Stimulated activated CD4-positive, alpha-beta T cell treated with anti-CD3 and anti-CD28 coated beads, Interleukin-1b, Interleukin-23, amount 100 ng/mL, for 1 hour (primary cell): ENCODE measurements at places on chromosomes 1 and 21.

DNA sequence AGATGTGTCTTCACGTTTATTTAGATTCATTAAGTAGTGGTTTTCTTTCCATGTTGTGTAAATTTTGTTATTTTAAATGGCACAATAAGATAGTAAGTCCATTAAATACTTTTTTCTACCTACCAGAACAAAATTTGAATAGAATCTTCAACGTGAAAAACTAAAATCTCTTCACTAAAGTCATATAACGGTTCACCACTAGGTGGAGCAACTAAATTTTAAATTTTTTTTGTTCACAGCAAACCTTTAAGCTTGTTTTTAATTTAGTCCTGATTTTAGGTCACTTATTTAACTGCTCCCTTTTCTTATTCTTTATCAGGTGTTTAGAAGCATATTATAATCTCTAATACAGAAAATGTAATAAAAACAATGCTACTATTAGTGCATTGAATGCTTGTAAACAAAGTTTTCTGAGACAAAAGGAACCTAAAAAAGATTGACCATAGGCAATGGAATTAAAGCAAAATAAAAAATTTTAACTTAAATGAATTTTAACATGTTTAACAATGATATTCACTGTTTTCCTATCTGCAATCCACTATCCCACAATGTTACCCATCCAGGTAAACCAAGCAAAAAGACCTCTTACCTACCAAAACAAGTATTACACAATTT, 28.3 kb upstream of the PKN2 start:
- no peak for DNase-seq

- peak; percentile 15 for DNase-seq
Measured at GRCh38 chr1:67307251-67308060, at the start of gene IL12RB2. Gene IL12RB2 (plus strand): TSS chr1:67307873. CDS start chr1:67320369, 12,496 bp downstream.

DNA sequence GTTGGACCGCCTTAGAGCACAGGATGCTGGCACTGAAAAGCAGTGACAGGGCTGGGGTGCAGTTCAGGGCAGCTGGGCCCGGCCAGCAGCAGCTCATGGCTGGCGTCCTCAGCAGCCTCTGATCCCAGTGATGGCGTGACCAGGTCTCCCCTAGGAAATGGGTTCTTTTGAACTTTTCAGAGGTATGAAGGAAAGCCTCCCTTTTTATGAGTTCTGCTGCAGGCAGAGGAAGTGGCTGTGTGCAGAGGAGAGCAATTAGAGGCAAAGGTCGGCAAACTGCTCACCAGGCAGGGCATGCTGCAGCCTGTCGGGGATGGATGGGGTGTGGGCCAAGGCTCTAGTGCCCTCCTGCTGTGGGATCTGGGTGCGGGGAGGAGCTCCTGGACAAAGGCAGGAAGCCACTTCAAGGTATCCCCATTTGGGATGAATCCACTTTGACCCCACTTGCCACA, 45.6 kb upstream of the RAB4A start:
- DNase-seq: no peak

- DNase-seq: no peak
Measured at GRCh38 chr21:16113052-16113715, 383.4 kb downstream of the USP25 start.

- no peak for DNase-seq
Measured at GRCh38 chr1:170284951-170285350, 139.2 kb downstream of the NTMT2 start.

DNA sequence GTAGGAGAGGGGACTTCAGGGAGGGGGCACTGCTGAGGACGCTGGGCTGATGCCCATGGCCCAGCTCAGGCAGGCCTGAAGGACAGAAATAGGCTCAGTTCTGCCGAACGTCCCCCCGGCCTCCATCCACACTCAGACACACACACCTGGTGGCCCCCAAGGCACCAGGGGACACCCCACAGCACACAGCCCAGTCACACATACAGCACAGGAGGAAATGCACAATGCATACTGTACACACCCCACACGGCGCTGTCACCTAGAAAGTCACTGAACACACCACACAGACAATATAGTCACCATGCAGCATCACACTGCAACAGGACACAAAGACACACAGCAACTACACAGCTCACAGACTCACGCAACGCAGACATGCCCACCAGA, 562 bp downstream of the SYTL1 start:
- DNase-seq: no peak

GRCh38 chr1:41444246-41444645, 40.2 kb downstream of the EDN2 start:
- no peak for DNase-seq

GRCh38 chr1:228894442-228894989, 159.2 kb downstream of the RHOU start:
- no peak for DNase-seq

GRCh38 chr1:15272009-15272781, 25.2 kb downstream of the FHAD1 start:
- DNase-seq: peak; percentile 10

DNA sequence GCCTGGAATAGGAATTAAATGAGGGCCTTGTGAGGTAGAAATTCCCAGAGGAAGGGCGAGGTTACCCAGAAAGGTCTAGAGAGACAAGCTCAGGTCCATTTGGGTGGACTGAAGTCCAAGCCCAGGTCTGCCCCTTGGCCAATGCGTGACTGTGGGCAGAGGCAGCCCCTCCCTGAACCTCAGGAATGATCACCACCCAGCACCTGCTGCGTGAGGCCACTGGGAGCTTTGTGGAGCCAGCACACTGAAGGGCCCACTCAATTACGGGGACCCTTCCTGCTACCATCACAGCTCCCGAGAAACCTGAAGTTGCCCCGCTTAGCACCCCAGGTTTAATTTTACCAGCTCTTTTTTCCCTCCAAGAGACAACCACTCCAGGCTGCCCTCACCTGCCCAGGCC, 6.5 kb upstream of the MATN1 start:
- no peak for DNase-seq

- DNase-seq: no peak
Measured at GRCh38 chr1:85449356-85449755, 15.6 kb downstream of the DDAH1 start.

GRCh38 chr1:1677718-1678580, 14.6 kb downstream of the SLC35E2B start:
- DNase-seq: no peak

GRCh38 chr1:70874818-70875217, 172.8 kb downstream of the PTGER3 start:
- DNase-seq: no peak

GRCh38 chr1:201468844-201469644, at the start of gene PHLDA3:
Gene PHLDA3 (minus strand): TSS chr1:201469188. CDS start chr1:201468786, 402 bp downstream.
- no peak for DNase-seq

DNA sequence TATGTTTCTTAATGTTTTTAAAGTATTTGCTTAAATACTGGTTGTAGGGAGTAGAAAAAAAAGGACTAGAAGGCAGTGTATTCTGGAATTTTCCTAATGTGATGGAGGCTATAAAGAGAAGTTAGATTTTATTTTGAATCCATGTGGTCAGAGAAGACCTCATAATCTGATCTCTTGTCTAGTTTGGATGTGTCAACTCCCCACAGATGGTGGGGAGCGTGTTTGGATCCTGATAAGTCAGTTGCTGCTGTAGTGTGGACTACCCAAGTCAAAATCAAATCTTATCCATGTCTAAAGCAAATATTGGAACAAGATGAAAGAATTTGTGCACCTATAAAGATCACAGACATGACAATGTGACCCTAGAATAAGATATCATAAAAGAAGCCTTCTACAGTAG, 918.0 kb downstream of the LTN1 start:
- no peak for DNase-seq

DNA sequence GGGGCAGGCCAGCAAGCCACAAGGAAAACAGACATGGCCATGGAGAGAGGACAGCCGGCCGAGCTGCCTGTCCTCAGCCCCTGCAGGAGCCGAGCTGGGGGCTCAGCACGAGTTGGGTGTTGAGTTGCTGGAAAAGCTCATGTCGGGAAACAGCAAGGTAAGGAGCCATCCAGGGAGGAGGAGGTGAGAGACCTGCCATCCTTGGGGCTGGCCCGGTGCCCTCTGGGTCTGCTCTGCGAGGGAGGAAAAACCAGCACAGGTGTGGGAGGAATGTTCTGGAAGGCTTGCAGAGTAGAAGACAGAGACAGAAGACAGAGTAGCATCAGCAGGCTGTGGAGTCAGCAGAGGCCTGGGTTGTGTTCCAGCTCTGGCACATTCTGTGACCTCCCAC, 548.8 kb downstream of the PTPRU start:
- DNase-seq: no peak

- no peak for DNase-seq
Measured at GRCh38 chr1:113282893-113283285, 107.4 kb upstream of the MAGI3 start.

DNA sequence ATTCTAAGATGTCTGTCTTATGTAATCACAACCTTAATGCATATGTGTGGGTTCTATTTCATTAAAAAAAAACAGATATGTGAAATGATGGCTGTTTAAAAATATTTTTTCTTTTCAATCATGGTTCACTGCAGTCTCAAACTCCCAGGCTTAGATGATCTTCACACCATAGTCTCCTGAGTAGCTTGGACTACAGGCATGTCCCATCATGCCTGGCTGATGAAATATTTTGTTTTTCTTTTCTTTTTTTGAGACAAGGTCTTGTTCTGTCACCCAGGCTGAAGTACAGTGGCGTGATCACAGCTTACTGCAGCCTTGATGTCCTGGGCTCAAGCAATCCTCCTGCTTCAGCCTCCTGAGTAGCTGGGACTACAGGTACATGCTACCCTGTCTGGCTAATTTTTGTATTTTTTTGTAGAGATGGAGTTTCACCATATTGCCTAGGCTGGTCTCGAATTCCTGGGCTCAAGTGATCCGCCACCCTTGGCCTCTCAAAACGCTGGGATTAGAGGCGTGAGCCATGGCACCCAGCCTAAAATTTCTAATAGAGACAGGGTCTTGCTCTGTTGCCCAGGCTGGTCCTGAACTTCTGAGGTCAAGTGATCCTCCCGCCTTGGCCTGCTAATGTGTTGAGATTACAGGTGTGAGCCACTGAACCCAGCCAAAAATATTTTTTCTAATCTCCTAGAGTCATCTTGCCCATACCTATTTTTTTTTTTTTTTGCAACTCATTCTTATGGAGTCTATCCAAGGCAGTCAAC, 67.6 kb downstream of the GIPC2 start:
- DNase-seq: no peak

GRCh38 chr1:85818371-85818770, 110.1 kb upstream of the ZNHIT6 start:
- DNase-seq: no peak

GRCh38 chr1:11848373-11848700, 754 bp upstream of the NPPA start:
- no peak for DNase-seq

DNA sequence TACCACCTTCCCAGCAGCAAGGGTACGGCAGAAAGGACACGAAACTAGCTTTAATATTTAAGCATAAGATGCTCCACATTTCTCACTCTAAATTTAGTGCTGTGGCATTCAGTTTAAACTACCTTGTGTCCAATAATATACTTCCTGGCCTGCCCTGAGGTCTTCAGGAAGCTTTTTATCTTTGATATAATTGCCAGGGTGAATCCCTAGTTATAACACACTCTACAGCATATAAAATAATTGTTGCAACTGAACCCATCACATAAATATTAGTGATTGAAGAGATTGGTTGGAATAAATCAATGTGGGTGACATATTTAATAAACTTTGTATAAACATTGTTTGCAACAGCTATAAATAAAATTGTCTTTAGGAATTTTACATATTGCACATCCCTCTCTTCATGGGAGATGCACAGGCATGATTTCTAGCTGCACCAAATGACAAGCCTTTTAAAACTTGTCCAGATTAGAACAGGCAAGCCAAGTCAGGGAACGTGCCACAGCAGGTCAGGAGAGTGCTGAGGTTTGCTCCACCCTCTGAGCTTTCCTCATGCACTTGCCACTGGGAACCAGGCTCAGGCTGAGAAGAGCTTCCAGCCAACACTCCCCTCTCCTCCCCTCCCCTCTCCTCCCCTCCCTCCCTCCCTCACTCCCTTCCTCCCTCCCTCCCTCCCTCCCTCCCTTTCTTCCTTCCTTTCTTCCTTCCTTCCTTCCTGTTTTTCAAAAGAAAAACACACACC, 623.2 kb upstream of the PKN2 start:
- no peak for DNase-seq

DNA sequence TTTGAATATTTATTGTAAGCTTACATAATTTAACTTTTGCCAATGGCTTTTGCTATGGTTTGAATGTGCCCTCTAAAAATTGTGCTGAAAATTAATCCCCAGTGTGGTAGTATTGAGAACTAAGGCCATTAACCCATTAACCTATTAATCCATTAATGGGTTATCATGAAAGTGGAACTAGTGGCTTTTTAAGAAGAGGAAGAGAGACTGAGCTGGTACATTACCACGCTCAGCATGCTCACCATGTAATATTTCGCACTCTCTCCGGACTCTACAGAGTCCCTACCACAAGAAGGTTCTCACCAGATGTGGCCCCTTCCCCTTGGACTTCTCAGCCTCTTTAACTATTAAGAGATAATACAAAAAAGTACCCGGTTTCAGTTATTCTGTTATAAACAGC, 164.4 kb upstream of the ZRANB2 start:
- no peak for DNase-seq

DNA sequence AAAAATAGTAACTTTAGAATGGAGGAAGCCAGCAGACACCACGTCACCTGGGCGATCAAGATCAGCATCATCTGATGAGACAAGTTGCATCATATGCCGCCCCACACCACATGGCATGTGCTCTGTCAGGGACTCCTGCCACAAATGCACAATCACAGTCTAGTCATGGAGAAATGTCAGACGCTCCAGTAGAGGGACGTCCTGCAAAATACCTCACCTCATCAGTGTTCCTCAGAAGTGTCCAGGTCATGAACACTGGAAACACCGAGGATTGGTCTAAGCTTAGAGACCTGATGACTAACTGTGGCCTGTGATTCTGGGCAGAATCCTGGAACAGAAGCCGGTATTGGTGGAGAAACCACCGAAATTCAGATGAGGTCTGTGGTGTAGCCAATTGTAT, 14.3 kb downstream of the ADARB1 start:
- no peak for DNase-seq

GRCh38 chr1:77825131-77825709, 45.8 kb downstream of the MIGA1 start:
- no peak for DNase-seq

DNA sequence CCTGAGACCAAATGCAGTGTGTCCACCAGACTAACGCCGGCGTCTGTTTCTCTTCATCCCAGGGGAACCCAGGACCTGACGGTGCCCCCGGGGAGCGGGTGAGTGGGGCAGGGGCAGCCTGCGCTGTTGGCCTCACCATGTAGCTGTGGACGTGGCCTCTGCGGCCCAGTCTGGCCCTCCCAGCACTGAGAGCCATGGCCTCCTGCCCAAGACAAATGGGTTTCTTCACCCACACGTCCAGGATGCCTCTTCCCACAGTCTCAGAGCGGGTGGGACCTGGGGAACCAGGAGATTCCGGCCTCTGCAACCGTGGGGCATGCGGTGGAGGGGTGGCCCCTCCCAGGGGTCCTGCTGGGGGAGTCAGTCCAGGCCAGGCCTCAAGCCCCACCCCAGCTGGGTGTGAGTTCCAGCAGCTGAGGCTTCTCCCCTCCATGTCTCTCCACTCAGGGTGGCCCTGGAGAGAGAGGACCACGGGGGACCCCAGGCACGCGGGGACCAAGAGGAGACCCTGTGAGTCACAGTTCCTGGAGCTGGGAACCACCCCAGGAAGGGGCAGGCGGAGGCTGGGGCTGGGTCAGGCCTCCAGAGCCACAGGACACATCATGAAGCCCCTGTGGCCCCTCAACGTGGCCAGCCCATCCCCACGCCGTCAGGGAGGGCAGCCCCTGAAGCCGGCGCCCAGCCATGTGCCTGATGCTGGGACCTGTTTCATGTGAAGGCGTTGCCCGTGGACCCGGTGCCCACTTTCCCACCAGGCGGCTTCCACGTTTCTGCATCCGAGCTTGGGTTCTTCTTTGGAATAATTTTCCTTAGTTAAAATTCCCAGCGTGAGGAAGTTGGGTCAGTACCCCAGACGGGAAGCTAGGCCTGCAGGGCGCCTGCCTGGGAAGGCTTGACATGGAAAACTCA, 11.0 kb downstream of the COL6A1 start:
- DNase-seq: no peak
